Stimulated activated CD8-positive, alpha-beta memory T cell treated with anti-CD3 and anti-CD28 coated beads, Interleukin-7, amount 100 ng/mL, for 1 hour (primary cell): ENCODE measurements at places on chromosomes 2 and 18.
A peak's percentile ranks its signal among the peaks of the same experiment; 100 is the strongest.

GRCh38 chr18:72637299-72637698 lies 93.2 kb upstream of the CBLN2 start:
- DNase-seq = no peak

- no peak for DNase-seq
Measured at GRCh38 chr2:118048401-118048800, 34.5 kb upstream of the CCDC93 start.

DNA sequence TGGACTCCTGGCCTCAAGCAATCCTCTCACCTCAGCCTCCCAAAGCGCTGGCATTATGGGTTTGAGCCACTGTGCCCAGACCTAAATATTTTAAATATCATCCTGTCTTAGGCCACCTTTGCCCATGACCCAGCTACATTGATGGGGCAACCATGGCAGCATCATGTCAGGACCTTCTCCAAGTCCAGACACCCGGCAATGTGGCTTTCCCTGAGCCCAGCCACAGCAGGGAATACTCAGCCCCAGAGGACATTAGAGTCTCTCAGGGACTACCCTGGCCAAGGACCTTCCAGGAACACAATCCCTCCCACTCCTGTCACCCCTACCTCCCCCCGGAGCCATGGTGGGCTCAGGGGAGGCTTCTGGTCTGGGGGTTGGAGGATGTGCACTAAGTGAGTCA lies 72.8 kb downstream of the SMAD7 start:
- DNase-seq = no peak

DNA sequence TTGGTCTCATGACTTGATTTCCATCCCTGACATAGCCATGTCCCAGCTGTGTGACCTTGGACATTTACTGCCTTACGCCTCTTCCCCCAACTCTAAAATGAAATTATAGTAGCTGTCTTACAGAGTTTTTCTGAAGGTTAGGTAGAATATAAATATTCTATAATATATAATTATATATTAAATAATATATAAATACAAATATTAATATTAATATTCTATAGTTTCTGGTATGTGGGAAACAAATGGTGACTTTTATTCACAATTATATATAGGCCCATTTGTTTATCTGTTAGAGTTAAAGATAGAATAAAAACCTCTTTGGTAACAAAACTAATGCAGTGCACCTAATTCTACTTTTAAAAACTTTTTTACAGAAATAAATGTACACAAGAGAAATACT lies 1.7 kb downstream of the RBBP8 start:
- no peak for DNase-seq

DNA sequence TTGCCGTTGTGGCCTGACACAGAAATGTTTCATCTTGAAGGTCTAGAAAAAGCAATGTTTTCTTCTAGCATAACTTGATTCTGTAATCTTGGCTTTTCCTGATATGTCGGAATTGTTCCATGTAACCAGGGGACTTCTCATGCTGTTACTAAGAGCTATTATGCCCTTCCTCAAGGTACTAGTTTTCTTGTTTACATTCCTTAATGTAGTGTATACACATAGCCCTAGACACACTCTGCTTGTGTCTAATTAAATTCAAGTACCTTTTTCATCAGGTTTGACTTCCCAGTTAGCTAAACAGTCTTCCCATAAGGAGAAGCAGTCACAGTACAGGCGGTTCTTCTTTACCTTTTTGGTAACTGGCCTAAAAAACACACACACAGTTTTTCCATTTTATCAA lies 122.8 kb upstream of the MSH6 start:
- DNase-seq = no peak

GRCh38 chr2:30662268-30663131 lies 144.7 kb downstream of the CAPN13 start:
- no peak for DNase-seq

DNA sequence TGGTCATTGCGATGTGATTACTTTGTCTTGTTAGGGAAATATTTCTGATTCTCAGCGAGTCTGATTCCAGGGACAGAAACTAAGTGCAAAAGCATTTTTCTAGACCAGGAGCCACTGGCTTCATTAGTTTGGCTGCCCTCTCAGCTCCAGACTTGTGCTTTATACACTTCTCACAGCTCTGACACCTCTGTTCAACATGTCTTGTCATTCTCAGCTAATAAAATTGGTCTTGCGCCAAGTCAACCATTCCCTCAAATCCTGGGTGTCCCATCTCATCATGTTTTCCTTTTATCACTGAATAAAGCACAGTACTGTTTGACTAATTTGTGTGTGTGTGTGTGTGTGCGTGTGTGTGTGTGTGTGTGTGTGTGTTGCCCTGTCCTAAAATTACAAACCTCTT lies 215.5 kb upstream of the EPHA4 start:
- DNase-seq = no peak

GRCh38 chr2:120444691-120445240 lies 98.8 kb downstream of the INHBB start:
- DNase-seq = no peak

DNA sequence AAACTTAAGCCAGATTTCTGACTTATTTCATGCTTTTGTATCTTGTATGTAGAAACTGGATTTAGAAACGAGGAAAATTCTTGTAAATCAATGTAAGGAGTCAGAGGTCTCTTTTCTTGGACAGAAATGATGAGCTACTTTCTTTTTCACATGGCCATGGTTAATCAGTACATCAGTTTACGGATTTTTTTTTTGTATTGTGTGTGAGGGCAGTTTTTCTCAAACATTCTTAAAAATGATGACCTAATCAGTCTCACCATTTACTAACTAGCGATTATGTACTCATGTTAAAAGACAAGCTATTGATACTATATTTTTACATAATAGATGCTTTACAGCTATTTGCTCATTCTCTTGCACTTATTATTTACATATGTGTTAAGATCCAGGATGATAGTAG lies 165.2 kb upstream of the DOCK10 start:
- no peak for DNase-seq

DNA sequence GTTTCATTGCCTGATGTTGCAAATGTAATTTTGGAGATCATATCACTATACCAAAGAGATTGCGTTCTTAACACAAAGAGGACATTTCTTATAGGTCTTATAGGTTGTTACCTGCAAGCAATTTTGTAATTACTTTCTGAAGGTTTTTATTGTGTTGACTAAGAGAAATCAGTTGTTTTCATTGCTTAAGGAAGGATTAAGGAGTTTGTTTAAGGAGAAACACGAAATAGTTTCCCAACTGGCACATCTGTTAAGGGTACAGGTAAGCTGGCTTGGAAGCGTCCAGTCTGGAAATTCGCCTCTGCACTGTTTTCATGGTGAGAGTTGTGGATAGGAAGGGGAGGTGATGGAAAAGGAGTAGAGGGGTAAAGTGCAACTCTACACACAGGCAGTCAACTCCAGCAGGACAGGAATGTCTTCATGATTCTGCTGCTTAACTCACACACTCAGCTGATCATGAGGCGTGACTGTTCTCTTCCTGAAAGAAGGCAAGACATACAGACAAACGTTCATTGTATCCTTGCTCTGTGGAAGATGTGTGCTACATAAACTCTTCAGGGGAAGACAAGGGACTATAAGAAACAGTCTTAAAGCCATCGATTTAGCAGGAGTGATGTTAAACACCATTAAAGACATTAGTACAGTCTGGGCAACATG lies 61.4 kb upstream of the ACSL3 start:
- no peak for DNase-seq

DNA sequence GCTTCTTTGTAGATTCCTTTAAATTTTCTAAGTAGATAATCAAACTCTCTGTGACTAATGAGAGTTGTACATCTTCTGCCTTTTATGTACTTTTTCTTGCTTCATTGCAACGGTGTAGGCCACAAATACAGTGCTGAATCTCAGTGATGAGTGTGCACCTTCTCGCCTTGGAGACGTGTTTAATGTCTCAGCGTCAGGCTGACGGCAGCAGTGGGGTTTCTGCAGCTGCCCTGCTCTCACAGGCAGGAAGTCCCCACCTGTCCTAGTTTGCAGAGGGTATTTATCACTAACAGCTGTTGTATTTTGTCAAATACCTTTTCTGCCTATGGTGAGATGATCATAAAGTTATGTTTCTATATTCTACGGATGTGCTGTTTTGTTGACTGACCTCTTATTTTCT lies 13.3 kb downstream of the AGXT start:
- no peak for DNase-seq

DNA sequence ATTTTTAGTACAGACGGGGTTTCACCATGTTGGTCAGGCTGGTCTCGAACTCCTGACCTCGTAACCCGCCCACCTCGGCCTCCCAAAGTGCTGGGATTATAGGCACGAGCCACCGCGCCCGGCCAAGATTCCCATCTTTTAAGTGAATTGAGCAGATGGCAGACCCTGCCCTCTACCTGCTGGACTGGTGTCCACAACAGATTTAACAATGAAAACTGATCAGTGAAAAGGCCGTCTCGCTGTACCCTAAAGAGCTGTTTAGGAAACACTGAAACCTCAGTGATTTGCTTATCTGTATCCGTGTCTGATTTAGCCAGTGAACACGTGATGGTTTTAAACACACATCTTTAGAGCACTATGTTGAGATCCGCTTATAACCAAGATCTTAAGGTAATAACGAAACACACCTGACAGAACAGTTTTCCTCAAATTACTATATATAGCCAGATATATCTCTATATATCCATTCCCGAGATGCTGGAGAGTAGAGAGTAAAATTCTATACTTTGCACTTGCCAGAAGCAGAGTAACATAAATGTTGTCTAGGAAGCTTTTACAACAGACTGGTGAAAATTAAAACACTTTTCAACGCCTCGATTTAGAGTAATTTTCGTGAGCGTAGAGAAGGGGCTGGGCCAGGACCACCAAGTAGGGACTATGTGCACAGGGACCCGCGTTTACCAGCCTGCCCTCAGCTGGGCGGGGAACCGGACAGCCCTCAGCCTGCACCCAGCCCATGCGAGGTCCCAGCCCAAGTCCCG lies 594 bp downstream of the FAM161A start:
- DNase-seq = no peak

DNA sequence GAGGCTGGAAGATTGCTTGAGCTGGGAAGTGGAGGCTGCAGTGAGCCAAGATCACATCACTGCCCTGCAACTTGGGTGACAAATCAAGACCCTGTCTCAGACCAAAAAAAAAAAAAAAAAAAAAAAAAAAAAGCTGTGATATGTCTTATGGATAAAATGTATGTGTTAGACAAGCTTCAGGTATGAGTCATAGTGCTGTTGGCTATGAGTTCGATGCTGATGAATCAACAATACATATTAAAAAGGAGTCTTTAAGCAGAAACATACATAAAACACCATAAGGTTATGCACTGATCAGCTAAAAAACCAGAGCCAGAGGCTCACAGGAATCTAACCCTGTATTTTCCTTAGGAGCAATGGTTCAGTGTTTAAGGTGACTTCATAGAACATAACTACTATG lies 332.3 kb downstream of the NCKAP5 start:
- DNase-seq = no peak

- DNase-seq = no peak
Measured at GRCh38 chr2:225272173-225272572, 127.3 kb upstream of the NYAP2 start.

DNA sequence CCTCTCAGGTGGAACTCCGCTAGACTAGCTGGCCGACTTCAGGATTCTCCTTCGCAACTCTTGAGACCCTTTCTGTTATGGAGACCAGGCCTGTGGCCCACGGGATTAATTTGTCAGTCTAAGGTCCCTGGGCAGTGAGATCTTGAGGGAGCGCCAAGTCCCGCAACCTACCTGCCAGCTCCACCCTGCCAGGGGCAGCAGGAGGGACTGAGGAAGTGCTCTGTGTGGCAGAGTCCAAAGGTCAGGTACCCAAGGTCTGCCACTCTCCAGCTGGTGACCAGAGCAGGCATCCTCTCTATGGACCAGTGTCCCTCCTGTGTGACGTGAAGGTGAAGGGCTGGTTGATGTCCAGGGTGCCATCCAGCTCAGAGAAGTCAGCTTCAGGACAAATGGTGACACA lies 4.3 kb upstream of the SPATA3 start:
- no peak for DNase-seq

DNA sequence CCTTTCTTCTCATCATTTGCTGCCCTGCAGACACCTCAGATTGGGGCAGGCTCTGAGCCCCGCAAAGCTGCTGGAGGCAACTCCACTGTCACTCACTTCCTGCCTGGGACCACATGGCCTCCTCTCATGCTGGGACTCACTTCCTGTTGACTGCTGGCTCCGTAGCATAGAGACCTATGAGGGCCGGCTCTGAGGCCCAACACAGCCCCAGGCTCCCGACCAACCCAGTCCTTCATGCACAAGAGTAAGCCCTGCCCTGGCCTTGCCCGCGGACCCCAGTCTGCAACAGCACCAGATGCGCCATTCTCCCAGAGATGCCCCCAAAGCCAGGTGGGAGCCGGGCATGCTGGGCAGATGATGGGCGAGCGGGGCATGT lies 55.7 kb downstream of the DNMT3A start:
- peak; percentile 35 for DNase-seq

- DNase-seq = no peak
Measured at GRCh38 chr2:124566518-124566970, 541.5 kb downstream of the CNTNAP5 start.

- no peak for DNase-seq
Measured at GRCh38 chr18:46425511-46425910, 231.5 kb downstream of the LOXHD1 start.

DNA sequence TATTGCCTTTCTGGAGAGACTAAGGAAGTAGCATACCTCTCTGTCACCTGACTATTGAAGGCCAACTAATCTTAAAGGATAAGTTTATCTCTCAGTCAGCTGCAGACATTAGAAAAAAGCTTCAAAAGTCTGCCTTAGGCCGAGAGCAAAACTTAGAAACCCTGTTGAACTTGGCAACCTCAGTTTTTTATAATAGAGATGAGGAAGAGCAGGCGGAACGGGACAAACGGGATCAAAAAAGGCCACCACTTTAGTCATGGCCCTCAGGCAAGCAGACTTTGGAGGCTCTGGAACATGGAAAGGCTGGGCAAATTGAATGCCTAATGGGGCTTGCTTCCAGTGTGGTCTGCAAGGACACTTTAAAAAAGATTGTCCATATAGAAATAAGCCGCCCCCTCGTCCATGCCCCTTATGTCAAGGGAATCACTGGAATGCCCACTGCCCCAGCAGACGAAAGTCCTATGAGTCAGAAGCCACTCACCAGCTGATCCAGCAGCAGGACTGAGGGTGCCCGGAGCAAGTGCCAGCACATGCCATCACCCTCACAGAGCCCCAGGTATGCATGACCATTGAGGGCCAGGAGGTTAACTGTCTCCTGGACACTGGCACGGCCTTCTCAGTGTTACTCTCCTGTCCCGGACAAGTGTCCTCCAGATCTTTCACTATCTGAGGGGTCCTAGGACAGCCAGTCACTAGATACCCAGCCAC lies 61.5 kb upstream of the FAM98A start:
- DNase-seq = no peak

- DNase-seq = no peak
Measured at GRCh38 chr18:76450452-76451395, 44.3 kb downstream of the ZNF516 start.
